ENCODE measurements at places on chromosomes 11 and 22.

DNA sequence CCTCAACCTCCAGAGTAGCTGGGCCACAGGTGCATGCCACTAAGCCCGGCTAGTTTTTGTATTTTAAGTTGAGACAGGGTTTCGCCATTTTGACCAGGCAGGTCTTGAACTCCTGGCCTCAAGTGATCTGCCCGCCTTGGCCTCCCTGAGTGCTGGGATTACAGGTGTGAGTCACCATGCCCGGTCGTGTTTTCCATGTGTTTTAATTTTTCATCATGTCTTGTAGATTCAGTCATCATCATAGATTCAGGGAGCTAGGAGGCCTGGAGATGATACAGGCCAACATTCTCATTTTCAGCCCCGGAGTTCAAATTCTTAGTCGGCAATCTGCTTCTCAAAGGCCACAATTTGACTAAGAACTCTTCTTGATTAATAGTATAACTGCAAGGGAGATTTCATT, 73.5 kb upstream of the GRAMD1B start:
- no peak for DNase-seq

DNA sequence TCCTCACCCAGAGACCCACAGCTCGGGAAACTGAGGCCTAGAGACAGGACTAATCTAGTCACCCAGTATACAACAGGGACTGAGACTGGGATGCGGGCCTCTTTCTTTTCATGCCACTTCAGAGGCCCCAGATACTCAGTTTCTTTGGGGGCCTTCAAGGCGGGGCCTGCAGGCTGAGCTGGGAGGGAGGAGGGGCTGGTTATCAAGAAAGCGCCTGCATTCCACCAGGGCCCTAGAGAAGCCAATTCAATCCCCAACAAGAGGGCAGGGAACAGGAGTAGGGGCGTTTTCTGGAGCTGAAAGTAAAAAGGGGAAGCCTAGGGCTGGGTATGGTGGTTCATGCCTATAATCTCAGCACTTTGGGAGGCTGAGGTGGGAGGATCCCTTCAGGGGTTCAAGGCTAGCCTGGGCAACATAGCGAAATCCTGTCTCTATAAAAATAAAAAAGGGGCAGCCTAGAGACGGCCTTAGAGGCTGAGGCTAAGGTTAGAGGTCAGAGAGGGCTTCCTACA, 1.6 kb downstream of the ATG2A start:
- DNase-seq: no peak

DNA sequence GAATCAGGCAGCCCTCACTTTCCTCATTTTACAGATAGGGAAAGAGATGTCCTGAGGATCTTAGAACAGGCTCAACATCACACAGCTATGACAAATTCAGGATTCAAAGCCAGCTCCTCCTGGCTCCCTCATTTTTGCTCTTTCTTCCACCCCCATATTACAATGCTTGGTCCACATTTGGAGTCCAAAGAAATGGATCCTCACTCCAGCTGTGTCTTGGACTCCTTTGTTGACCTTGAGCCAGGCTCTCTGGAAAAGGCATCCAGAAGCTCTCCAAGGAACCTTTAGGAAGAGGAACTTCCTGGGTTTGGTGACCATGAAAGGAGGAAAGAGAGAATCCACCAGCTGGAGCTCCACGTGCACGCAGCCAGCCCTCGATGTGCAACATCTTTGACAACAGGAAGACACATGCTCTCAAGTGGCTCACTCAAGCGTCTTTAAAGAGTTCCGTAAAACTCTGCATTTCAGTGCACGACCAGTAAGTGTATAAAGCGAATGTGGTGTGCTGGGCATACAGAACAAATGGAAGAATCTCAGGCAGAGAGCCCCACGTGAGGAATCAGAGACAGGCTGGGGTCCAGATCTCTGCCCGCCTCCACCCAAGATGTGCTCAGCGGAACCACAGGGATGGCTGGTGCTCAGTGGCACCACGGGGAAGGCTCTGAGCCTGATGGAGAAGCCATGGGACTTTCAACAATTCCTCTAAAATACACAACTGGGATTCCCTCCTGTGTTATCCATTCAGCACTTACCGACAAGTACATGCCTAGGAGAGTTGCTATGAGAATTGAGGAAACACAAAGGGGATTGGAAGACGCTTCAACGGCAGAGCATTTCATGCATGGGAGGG, 48.4 kb downstream of the ISX start:
- no peak for DNase-seq

DNA sequence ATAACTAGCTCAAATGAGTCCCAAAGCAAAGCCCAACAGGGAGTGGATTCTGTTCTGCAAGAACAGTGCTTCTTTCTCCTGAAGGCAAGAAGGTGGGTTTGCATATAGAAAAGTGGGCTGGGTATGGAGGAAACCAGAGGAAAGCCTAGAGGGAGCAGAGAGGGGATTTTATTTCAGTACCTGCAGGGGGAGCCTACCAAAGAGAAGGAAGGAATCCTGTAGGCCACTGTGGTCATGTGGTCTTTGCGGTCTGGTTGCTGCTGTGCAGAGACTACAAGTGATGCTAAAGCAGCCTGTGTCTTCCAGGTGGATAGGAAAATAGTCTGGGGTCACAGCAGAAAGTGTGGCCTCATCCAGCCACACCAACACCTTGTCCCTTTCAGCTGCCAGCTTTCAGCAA, 33.2 kb upstream of the ZBTB16 start:
- DNase-seq: no peak

GRCh38 chr11:47889714-47890441, 41.7 kb upstream of the NUP160 start:
- no peak for DNase-seq

DNA sequence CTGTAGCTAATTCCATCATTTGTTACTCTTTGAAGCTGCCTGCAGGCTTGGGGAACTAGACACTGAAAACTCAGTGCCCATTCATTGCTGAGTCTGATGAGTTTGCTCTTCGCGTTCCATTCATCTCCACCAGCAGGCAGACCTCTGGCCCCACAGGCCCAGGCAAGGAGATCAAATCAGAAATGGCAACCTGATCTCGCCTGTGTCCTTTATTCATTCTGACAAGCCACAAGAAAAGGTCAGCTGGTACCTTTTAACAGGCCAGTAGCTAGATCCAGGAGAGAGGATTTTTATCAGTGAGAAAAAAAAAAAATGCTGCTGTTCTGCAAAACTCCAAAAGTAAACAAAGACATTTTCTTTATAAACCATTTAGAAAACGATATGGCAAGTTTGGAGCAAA, 742.5 kb downstream of the ETS1 start:
- DNase-seq: no peak

GRCh38 chr22:22838148-22838786, 49.3 kb upstream of the IGLL5 start:
- no peak for DNase-seq

DNA sequence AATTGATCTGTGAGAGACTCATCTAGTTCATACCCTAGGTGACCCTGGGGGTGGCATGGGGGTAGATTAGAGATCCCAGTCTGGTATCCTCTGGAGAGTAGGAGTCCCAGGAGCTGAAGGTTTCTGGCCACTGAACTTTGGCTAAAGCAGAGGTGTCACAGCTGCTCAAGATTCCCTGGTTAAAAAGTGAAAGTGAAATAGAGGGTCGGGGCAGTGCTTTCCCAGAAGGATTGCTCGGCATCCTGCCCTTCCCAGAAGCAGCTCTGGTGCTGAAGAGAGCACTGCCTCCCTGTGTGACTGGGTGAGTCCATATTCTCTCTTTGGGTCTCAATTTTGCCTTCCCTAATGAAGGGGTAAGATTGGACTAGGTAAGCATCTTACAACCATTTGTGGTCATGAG, 653 bp downstream of the IL18BP start:
- DNase-seq: no peak
